ENCODE measurements at places on chromosomes 7 and 10. TPM values are rescaled to one million over a fixed set of nuclear protein-coding genes. Genes with fewer than 3 reads are reported as not detected.

Gene GALNT17
- total RNA-seq: 4.3 TPM

Gene PNLIPRP2
- 21.1 TPM for total RNA-seq

Gene UCN3
- total RNA-seq: not detected

Gene MMP21
- total RNA-seq: not detected

Gene SPDYE2
- not detected for total RNA-seq

Data from hepatocyte (in vitro differentiated cells).